ENCODE measurements at places on chromosomes 4 and X.
A peak's percentile ranks its signal among the peaks of the same experiment; 100 is the strongest.

GRCh38 chr4:87553182-87553581 is 24.0 kb upstream of the SPARCL1 start:
- no peak for DNase-seq

DNA sequence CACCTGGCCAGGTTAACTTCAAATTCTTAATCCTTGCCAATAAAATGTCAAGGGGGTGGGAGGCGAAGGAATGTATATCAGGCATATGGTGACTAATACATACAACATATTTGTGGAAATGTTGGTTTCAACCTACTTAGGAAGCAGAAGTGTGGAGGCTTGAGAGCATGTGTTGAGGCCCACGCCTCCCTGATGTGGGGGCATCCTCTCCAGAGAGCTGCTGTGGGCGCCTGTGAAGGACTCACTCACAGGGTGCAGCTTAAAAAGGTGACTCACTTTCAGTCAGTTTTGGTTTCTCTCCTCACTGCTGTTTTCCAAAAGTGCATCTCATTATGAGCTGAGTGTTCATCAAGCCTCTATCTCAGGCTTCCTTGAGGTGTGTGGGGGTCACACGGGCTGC is 27.5 kb downstream of the LNX1 start:
- peak; percentile 42 for DNase-seq

DNA sequence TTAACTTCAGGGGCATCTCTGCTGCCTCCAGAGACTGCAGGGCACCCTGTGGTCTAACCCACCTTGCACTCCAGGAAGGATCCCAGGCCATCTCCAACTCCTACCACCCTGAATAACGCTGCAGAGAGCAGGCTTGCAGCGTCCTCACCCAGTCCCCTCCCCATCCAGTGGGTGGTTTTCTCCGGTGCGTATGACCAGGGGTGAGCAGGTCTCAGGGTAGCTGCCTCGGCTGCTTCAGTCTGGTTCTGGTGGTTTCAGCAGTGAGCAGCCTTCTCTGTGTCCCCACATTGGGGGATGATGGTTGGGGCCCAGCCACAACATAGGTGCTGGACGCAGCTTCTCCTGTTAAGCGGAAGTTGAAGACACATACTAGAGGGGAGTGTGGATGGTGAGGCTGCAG is 38.6 kb upstream of the SORCS2 start:
- no peak for DNase-seq

GRCh38 chrX:102832661-102833060 is 104.4 kb upstream of the RAB40AL start:
- no peak for DNase-seq

DNA sequence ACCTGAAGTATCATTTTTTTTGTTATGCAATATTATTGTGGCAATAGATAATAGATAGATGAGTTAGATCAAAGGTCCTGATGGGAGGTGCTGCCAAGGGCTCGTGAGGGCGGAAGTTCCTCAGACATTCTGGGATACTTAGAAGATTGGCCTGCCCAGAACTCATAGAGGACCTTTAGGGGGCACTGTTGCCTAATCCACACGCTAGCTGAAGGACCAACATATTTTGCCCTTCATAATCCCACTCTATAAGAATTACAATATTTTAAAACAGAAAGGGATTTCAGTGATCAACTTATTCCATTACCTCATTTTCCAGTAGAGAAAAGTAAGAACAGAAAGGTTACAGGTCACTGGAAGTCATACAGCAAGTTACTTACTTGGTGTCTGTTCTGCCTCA is 22.9 kb upstream of the COX7B2 start:
- peak; percentile 8 for DNase-seq

GRCh38 chr4:1051472-1051871 is 40.0 kb downstream of the FGFRL1 start:
- no peak for DNase-seq

GRCh38 chr4:88527787-88528186 is 4.2 kb upstream of the PYURF start:
- DNase-seq: no peak

DNA sequence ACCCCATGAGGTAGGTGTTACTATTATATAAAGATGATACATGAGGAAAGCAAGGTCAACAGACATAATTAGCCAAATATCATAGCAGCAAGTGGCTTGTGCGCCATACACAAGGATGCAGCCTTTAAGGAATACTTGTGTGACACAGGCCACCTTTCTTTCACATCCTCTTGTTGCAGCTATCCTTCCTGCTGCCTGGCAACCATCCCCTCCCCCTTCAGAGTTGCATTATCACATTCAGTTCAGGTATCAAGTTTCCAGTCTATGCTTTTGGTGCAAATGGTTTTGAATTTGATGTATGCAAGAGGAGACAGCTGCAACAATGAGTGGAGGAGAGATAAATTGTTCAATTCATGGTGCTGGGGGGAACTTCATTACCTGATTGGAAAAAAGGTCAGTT is 6.4 kb downstream of the ZCCHC18 start:
- DNase-seq: no peak

DNA sequence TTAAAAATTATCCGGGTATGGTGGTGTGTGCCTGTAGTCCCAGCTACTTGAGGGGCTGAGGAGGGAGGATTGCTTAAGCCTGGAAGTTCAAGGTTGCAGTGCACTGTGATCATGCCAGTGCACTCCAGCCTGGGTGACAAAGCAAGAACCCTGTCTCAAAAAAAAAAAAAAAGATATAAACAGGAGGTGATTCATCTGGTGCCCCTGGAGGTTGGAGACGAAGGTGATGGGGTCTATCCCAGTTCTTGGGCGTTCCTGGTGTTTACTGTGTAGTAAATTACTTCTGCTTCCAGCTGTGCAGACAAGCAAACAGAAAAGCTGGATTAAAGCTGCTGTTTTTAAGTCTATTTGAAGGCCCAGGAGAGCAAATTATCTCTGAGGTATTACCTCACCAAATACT is 19.9 kb downstream of the GPKOW start:
- DNase-seq: no peak

DNA sequence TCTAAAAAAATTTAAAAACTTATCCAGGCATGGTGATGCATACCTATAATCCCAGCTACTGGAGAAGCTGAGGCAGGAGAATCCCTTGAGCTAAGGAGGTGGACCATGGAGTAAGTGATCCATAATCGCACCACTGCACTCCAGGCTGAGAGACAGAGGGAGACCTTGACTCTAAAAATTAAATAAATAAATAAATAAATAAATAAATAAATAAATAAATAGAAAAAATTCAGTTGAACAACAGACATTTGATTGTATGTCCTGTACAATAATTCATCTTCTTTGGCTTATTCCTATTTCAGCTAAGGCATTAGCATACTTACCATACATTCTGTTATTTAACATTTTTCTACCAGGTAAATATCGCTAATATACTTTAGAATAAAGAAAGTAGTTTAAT is 726.1 kb upstream of the GALNTL6 start:
- DNase-seq: no peak

GRCh38 chr4:119130365-119131065 is 5.1 kb upstream of the MYOZ2 start:
- no peak for DNase-seq

- DNase-seq: no peak
These were observed 808 bp downstream of the THAP6 start for GRCh38 chr4:75514949-75515612.

DNA sequence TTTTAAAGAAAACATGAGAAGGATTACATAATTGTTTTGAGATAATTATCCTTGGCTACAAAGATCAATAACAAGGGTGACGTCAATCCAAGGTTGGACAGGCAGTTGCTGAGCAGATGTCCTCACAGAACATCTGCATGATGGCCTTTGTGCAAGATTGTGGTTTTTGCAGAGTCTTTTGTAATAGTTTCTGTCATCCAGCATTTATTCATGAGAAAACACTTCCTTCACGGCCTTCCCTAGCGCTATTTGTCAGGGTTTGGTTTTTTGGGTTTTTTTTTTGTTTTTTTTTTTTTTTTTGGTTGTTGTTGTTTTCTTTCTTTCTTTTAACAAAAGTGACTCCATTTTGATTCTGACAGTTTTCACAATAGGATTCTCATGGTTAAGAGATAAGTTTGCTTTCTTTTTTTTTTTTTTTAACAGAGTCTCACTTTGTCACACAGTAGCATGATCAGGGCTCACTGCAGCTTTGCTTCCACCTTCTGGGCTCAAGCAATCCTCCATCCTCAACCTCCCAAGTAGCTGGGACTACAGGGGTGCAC is 31.5 kb upstream of the ELF2 start:
- peak; percentile 95 for DNase-seq

GRCh38 chr4:48261281-48261680 is 8.4 kb downstream of the TEC start:
- peak; percentile 57 for DNase-seq

- DNase-seq: no peak
These were observed 459.7 kb upstream of the TRAM1L1 start for GRCh38 chr4:117545039-117545438.

- DNase-seq: no peak
These were observed 223.9 kb upstream of the DCAF8L1 start for GRCh38 chrX:28205126-28205525.

GRCh38 chrX:44871931-44872820 is 812 bp upstream of the KDM6A start:
- no peak for DNase-seq
